ENCODE measurements at places on chromosomes 4 and X. TPM values are rescaled to one million over a fixed set of nuclear protein-coding genes. Genes with fewer than 3 reads are reported as not detected.

MAP7D2 gene
- polyA plus RNA-seq: 0.37 TPM

DGKK gene
- 0.03 TPM for polyA plus RNA-seq

LRCH2 gene
- polyA plus RNA-seq: 17.9 TPM

TRAM1L1 gene
- 13.4 TPM for polyA plus RNA-seq

TXK gene
- polyA plus RNA-seq: 4.3 TPM

MYL5 gene
- 16.0 TPM for polyA plus RNA-seq

GRIA2 gene
- polyA plus RNA-seq: 1.9 TPM

PF4V1 gene
- polyA plus RNA-seq: not detected

SLIT2 gene
- polyA plus RNA-seq: 155 TPM

AMBN gene
- not detected for polyA plus RNA-seq

MAGEE1 gene
- polyA plus RNA-seq: 5.3 TPM

PPP4R3C gene
- not detected for polyA plus RNA-seq

SORCS2 gene
- 7.8 TPM for polyA plus RNA-seq

SH3RF1 gene
- 21.7 TPM for polyA plus RNA-seq

LUZP4 gene
- not detected for polyA plus RNA-seq

WWC2 gene
- 58.9 TPM for polyA plus RNA-seq

CXCL8 gene
- polyA plus RNA-seq: 1.1 TPM

SLC6A8 gene
- polyA plus RNA-seq: 9.1 TPM

IRS4 gene
- polyA plus RNA-seq: 1.1 TPM

H2AZ1 gene
- polyA plus RNA-seq: 597 TPM

PNMA3 gene
- polyA plus RNA-seq: 3.4 TPM

NAT8L gene
- polyA plus RNA-seq: 3.4 TPM

CT47B1 gene
- not detected for polyA plus RNA-seq

BBS12 gene
- 5.8 TPM for polyA plus RNA-seq

GUCY2F gene
- not detected for polyA plus RNA-seq

MSX1 gene
- 2.0 TPM for polyA plus RNA-seq

S100P gene
- 4.2 TPM for polyA plus RNA-seq

ADAMTS3 gene
- polyA plus RNA-seq: 8.9 TPM

TMEM31 gene
- polyA plus RNA-seq: 1.6 TPM

INTU gene
- 32.7 TPM for polyA plus RNA-seq

TLR1 gene
- 3.4 TPM for polyA plus RNA-seq

VEGFC gene
- polyA plus RNA-seq: 26.8 TPM

All from left lung (tissue), 14 donors.